ENCODE measurements at places on chromosomes 7 and 10.

DNA sequence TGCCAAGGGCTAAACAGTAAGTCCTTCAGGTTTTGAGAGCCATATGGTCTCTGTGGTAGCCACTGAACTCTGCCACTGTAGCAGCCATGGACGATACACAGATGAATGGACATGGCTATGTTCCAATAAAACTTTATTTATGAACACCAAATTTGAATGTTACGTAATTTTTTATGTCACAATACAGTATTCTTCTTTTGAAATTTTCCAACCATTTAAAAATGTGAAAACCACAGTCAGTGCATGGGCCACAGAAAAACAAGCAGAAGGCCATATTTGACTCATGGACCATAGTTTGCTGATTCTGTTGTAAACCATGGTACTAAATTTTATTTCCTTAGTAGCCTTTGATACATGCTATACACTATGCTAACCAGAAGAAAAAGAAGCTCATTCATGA, 361.8 kb downstream of the MAGI2 start:
- no peak for DNase-seq

DNA sequence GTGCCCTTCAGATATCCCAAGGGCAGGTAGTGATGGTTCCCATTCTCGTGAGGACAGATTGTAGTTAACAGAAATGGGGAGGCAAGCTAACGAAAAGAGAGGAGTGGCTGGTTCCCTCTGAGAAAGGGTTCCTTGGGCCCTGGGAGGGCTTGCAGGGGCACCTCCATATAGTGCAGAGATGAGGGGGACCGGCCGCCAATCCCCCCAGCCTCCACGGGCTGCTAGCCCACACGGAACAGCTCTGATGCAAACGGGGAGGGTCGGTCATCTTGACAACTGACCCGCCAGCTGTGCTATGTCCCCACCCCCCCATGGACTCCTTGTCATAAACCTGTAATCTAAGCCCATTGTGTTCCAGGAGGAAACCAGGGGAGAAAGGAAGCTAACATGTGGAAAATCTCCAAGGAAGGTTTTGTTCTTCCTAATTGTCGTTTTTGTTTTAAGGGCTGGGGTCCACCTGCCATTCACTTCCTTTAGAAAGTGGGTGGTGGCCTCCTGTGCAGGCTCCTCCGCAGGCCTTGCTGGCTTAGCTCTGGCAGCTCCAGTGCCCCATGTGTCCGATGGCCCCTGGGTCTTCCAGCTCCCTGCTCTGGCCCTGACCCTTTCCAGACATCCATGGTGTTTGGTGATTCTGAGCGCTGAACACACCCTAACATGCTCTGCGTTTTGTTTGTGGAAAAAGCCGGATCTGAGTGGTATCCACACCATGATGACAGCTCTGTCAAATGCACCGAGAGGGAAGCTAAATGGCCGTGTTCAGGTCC, 15.9 kb downstream of the ADCY1 start:
- no peak for DNase-seq

GRCh38 chr7:15836041-15836440, 149.6 kb upstream of the MEOX2 start:
- no peak for DNase-seq

DNA sequence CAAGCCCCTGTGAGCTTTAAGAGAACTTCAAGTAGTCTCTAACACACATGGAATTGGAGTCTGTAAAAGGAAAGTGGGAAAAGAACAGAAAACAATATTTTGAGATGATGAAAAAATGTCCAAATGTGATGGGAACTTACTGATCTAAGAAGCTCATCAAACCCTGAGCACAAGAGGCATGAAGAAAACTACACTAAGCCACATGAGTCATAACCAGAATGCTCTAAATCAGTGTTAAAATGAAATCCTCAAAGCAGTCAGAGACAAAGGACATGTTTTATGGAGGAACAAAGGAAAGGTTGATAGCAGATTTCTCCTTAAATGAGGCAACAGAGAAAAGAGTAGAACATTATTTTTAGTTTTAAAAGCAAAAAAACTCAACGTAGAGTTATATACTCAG, 37.2 kb downstream of the ZNF33A start:
- DNase-seq, result no peak

- DNase-seq, result peak; percentile 52
Measured at GRCh38 chr7:105268511-105269392, 120.0 kb downstream of the SRPK2 start.

GRCh38 chr7:26642416-26642815, 222.0 kb downstream of the SKAP2 start:
- DNase-seq, result no peak

Data from CD4-positive, alpha-beta T cell treated with Interleukin-21 for 1 hour (primary cell).